Suppressor macrophage treated with lipopolysaccharide for 1 hour (primary cell): ENCODE measurements at places on chromosomes 2 and 18.
A peak's percentile ranks its signal among the peaks of the same experiment; 100 is the strongest.

- DNase-seq: peak; percentile 34
Measured at GRCh38 chr2:232316461-232317330, 61.9 kb upstream of the ALPP start.

GRCh38 chr2:121888189-121888557 lies 132.7 kb downstream of the TSN start:
- no peak for DNase-seq

DNA sequence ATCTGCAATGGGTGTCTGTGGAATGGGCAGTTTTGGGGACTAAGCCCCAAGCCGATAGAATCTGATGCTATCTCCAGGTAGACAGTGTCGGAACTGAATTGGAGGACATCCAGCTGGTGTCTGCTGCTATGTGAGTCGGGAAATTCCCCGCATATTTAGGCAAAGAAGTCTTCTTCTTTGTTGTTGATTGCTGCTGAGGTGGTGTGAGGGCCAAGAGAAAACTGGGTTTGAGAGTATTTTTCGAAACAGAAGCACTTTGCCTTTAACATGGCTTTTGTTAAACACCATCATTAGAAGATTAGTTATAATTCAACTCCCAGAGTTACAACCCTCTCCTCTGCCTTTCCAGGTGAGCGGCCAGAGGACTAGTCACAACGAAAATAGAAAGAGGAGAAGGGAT lies 49.4 kb upstream of the ACTR3 start:
- DNase-seq: no peak

GRCh38 chr2:63891488-63892030 lies 49.9 kb downstream of the UGP2 start:
- no peak for DNase-seq

- no peak for DNase-seq
Measured at GRCh38 chr18:79283131-79283810, 112.5 kb upstream of the NFATC1 start.

GRCh38 chr2:75146606-75147332 lies 52.6 kb downstream of the TACR1 start:
- DNase-seq: peak; percentile 18

DNA sequence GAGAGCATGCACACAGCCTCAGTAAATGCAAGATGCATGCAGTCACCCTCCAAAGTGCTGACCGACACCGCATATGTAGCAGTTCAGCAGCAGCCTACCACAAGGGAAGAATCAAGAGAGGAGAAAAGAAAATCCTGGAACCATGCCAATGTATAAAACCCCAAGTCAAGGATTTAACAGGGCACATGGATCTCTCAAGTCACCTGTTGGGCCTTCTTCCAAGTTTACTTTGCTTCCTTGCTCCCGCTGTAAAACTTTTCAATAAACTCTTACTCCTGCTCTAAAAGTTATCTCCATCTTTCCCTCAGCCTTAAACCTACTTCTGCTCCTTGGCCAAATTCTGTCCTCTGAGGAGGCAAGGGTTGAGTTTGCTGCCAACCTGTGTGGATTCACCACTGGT lies 147.8 kb upstream of the MAP2 start:
- no peak for DNase-seq

GRCh38 chr18:24827501-24827900 lies 367.1 kb downstream of the HRH4 start:
- DNase-seq: no peak

DNA sequence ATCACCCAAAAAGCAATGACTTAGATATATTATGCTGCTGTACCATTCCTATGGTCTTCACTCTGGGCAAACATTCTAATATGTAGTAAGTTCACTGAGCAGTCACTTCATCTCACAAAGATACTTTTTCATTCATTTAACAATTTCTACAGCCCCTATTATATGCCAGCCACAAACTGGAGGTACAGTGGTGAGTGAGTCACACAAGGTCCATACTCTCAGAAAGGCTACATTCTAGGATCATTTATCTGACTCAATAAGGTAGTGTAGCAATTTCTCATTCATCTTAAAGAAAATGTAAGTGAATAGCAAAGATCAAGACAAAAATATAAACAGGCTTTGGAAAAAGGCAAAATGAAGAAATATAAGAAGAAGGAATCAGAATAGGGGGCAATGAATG lies 40.5 kb downstream of the NHEJ1 start:
- no peak for DNase-seq

- DNase-seq: no peak
Measured at GRCh38 chr2:65834771-65835475, 402.5 kb upstream of the SPRED2 start.

- no peak for DNase-seq
Measured at GRCh38 chr18:1302861-1303260, 398.2 kb downstream of the ADCYAP1 start.

DNA sequence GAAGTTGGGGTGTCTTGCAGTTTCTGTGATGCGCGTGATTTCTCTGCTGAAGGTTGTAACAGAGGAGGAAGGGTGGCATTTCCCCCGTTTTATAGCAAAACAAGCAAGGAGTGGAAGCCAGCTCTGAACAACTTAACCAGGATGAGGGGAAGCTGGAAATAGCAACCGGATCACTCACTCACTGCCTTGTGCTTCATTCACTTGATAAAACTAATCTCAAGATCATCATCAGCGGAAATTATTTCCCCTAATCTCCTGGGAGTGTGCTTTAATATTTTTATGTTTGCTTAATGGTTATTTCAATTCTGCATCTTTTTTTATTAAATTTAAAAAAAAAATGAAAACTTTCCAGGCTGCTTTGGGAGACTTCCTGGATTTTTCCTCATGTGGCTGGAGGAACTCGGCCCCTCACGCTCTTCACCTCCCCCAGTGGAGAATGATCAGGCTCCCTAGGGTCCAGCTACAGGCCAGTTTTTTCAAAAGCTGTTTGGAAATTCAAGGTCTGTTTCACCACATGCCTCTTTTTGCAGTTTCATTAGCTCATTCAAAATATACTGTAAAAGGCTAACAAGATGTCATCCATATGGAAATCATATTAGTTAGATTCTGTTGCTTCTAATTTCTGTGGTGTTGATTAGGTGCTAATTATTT lies 31.7 kb downstream of the CABLES1 start:
- no peak for DNase-seq

DNA sequence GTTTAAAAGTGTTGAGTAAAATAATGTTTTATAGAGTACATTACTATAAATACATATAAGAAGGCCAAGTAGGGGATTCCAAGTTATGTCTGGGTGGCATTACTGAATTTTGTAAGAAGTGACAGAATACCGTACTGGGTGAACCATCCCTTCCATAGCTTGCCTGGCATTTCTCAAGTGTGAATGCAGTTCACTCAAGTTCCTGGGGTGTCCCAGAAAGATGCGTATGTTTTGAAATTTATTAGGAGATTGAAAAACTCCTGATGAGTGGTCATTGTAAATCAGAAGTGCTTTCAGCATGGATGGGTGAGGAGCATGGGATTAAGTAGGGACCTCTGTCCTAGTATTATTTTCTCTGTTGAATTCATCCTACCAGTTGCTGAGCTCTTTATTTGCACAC lies 103.2 kb downstream of the VAPA start:
- DNase-seq: peak; percentile 46

DNA sequence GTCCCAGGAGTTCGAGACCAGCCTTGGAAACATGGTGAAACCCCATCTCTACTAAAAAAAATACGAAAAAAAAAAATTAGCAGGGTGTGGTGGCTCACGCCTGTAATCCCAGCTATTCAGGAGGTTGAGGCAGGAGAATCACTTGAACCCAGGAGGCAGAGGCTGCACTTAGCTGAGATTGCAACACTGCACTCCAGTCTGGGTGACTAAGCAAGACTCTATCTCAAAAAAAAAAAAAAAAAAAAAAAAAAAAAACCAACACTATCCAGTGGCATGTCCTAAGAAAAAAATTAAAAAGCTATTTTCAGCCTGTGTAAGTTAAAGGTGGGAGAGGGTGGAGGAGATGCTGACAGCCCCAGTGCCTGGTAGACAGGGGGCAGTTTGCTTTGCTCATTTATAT lies 32.2 kb upstream of the REL start:
- DNase-seq: peak; percentile 35

DNA sequence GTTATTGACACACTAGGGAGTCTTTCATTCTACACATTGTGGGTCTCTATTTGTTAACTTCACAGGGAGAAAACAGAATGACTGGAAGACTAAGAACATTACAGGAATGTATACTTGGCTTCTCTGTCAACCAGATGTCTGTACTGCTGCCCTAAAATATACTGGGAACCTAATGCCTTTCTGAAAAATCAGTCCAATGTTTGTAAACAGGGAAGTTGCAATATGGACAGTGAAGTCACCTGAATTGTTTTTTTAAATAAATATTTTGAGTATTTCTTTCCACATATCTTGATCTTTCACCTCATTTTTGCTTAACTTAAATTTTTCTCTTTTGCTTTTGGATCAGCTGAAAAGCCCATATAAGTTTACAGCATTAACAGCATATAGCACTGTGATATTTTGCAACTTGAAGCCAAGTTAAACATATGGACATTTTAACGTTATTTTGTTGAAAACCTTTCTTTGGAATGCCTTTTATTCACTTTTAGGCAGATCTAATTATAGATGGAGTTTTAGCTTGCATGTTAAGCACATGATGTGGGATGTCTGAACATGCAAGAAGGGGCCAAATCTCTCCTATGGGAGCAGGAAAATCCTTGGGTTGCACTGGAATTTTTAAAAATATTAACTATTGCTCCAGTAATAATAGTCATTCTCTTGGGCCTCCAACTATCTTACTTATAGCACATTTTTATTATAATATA lies 137.7 kb upstream of the TWIST2 start:
- DNase-seq: no peak

DNA sequence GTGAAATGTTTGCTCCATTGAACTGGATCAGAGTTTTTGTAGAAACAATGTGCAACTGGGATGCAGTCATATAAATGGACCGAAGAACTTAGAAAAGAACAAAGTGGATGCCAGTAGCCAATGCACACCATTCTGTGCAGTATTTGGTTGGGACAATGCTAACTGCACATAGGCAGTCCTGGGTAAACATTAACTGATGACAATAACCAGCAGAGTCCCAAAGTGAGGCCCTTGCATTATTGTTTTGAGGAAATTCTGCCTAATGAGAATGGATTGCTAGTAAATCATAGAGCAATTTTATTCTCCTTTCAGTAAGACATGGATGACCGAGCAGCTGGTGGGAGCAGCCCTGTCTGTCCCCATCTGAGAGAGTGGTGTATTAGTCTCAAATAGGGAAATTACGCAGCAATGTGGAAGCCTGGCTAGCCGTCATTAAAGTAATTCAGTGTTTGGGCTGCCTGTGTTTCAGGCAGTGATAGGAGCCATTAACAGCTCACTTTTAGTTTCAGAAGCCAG lies 94.9 kb downstream of the KCTD1 start:
- no peak for DNase-seq

GRCh38 chr2:185128996-185129395 lies 530.7 kb downstream of the ZNF804A start:
- DNase-seq: no peak

GRCh38 chr2:8133913-8134472 lies 547.9 kb upstream of the ID2 start:
- peak; percentile 49 for DNase-seq

DNA sequence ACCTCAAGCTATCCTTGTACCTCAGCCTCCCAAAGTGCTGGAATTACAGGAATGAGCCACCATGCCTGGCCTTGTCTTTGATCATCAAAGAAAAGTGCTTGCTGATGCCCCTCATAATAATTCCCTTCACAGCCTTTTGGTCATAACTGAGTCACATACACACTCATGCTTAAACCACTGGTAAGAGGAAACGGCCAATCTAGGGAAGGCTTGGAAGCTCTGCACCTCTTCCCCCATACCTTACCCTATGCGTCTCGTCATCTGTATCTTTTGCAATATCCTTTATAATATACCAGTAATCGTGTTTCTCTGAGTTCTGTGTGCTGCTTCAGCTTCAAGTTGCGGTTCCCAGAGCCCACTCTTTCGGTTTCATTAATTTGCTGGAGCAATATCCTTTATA lies 4.8 kb upstream of the RNF138 start:
- peak; percentile 56 for DNase-seq

DNA sequence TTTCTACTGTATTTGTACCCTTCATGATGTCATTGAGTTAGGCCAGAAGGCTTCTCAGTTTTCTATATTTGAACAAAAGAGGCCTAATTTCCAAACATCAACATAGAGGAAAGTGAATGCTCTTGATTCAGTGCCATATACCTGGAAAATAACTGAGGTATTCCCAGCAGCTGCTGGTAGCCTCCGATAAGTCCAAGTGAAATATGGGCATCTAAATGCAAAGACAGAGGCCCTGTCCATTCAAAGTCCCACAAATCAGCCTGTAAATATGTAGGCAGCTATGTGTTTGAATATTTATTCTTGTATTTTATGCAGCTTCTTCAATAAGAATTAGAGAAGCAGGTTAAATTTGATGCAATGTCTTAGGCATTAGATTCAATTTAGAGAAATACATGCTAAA lies 89.5 kb upstream of the DPP10 start:
- no peak for DNase-seq

DNA sequence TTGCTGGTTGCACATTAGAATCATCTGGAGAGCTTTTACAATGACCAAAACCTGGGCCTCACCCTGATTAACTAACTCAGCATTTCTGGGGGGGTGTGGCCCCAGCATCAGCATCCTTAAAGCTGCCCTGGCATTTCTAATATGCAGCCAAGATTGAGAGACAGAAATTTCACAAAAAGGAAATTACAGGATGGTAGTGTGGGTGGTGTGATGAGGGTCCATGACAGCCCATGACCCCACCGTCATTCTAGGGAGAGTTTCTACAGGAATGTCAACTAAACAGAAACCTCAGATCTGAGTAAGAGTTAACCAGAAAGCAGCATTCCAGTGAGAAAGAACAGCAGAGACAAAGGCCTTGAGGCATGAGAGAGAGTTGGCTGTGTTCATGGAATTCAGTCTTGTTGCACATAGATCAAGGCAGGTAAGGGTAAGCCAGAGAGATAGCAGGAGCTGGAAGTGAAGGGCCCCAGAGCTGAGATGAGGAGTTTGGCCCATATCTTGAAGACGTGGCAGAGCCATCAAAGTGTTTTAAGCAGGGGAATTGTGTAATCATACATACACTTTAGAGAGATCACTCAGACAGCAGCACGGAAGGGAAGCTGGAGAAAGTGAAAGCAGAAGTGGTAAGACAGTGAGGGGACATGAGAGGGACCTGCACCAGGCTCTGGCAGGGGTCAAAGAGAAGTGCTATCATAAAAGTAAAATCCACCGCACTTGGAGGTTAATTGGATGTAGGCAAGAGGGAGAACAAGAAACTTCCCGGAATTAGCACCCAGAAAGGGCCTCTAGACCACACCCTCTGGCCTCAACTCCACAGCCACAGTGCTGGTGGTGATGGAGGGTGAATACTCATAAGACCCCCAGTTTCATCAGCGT lies 7.8 kb upstream of the TRABD2A start:
- peak; percentile 87 for DNase-seq
